ENCODE measurements at places on chromosomes 4 and X. TPM values are rescaled to one million over a fixed set of nuclear protein-coding genes. Genes with fewer than 3 reads are reported as not detected.

CENPU gene
- total RNA-seq: 2.4 TPM

DNA sequence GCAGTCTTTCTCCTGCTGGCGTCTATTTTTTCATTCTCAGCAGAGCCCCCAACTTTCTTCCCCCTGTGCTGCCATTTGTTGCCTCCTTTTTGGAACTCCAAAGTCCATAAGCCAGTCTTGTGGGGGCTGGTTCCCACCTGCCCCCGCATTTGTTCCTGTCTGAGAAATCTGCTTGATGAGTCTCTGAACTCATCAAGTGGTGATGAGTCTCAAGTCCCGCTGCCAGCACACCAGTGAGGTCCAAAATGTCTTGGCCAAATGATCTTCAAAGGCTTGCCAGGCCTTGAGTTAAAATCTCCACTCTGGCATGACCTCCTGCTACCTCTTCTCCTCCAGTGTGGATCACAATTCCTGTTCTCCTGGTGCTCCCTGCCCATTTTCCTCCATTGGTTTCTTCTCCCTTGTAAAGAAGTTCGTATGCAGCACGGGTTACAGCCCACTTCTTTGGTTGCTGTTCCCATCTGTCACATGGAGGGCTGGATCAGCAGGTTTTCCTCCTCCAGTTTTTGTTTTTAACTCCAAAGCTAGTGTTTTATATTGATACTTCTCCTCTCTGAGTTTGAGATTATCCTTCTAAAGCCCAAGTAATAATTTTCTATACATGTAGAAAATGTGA is 72.7 kb upstream of the LIMCH1 start:
- DNase-seq: no peak

SHISA3 gene
- total RNA-seq: 0.44 TPM

DNA sequence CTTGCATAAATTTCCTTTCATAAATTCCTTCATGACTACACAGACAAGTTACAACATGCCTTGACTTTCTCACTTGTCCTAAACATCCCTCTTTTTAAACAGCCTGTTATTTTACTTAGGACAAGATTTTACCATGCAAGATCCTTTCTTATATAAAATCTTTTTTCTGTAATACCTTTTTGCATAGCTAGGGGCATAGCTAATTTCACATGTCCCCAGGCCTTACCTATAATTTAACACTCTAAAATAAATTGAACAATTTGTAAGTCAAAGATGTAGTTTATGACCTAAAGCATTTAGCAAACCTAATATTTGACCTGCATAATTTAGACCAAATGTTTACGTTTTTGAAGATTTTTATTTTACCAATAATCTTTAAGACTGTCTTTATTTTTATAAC is 396.3 kb upstream of the FSTL5 start:
- no peak for DNase-seq

THAP9 gene
- total RNA-seq: 5.8 TPM

SYNPO2 gene
- total RNA-seq: 0.20 TPM

DNA sequence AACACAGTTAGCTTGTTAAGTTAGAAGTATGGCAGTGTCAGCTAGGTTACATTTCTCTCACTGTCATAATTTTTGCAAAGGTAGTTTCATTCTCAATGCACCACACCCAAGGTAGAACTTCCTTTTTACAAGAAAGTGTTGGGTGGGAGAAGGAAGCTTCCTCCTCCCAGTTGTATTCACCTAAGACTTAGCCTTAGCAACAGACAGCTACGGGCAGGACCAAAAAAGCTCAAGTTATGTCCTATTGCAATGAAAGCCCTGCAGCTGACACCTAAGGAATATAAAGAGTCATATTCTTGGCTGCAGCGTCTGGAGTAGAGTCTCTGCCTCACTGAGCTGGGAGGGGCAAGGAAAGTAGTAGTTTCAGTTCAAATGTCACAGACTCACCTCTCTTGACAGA is 25.1 kb upstream of the PRDM8 start:
- no peak for DNase-seq
